Effector CD4-positive, alpha-beta T cell (primary cell): ENCODE measurements at places on chromosomes 2 and 18.

DNA sequence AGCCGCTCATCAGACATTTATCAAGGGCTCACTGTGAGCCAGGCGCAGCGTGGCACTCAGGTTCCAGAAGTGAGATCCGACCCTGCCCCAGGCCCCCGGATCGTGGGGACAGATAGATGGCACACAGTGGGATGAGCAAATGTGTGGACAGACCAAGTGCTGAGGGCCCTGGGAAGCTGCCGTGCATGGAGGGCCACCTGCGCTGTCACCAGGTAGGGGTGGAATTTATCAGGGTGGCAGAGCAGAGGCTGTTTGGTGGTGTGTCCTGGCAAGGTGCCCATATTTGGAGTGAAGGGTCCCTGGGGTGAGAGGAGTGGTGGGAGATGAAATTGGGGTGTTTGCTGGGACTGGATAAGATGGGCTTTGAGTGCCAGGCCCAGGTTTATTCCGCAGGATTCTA is 92.8 kb upstream of the HS6ST1 start:
- DNase-seq = no peak

DNA sequence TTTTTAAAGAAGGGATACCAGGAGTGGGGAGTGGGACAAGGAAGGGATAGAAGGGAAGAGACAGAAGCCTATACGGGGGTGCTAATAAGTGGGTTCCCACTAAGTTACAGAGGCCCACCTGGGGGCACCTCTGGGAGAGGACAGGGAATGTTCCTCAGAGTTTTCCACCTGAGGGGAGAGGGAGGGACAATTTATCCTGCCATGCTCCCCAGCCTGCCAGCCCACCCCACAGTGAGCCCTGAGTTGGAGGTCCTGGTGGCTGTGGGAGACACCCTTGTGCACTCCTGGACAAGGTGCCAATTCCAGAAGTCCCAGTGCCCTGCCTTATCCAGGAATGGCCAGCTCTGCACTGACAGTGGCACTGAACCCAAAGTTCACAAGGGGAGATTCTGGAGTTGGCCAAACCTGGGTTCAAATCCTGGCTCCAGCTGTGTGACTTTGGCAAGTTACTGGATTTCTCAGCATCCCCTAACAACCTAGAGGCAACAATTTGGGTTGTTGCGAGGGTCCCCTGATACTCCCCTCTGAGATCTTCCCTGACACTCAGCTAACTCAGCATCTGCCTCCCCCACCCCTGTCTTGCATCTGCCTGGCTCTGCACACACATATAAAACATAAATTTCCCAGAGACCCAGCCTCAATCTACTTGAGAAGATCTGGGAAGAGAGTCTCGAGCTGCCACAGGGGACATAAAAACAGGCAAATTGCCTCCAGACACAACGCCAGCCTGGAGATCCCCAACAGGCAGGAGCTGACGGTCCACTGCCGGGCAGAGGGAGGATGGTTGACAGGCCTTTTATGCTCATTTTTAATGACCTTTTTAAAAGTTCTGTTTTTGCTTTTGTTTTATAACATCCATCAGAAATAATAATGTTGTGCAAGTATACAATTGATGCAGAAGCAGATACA is 98.7 kb upstream of the ST3GAL5 start:
- no peak for DNase-seq

- no peak for DNase-seq
These were observed 218.4 kb downstream of the ANAPC1 start for GRCh38 chr2:111665551-111666116.

DNA sequence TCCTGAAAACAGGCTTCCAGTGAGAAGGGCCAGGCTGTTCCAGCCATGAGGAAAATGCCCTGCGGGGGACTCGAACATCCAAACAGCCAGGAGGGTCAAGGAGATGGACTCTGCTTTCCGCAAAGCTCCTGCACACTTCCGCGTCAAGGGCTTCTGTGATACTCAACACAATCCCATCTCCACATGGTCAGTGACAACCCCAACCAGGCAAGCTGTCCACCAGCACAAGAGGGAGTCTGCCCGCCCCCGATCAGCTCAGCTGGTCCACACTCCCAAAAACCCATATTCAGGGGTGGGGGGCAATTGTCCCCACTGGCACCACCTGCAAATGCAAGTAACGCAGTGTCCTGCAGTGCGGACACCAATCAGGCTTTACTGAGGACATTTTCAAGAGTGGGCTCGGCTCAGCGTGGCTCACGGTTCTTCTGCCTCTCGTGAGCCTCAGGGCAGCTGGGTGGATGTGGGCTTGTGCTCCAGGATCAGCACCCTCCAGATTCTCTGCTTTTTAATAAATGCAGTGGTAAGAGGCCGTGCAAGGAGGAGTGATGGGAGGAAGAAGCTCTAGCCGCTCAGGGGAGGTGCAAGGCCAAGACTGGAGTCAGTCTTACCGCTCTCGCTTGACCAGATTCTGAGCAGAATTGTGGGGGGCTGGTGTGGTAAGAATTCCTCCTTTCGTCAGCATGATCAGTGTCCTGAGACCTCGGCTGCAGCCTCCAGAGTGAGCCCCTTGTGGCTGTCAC is 19.5 kb upstream of the CIDEA start:
- DNase-seq = no peak

GRCh38 chr2:65437392-65438135 is 5.2 kb upstream of the SPRED2 start:
- no peak for DNase-seq

- DNase-seq = no peak
These were observed 82.9 kb downstream of the CRIM1 start for GRCh38 chr2:36438449-36438977.

- DNase-seq = no peak
These were observed 49.0 kb downstream of the CYTIP start for GRCh38 chr2:157394928-157395327.

DNA sequence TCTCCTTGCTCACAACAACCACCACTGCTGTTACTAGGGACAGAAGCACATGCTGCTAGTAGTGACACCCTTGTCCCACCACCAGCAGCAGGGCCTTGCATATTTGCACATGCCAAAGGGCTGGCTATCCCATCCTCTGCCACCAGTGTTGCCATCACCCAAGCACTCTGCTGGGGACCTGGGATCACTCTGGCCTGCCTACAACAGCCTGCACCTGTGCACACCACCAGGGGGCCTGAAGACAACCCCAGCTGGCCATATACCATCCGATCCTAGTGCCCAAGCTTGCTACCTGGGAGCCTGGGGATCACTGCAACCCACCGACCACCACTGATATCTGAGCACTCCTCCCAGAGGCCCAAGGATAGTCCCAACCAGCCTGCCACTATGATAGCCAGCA is 99.9 kb upstream of the FANCL start:
- no peak for DNase-seq

DNA sequence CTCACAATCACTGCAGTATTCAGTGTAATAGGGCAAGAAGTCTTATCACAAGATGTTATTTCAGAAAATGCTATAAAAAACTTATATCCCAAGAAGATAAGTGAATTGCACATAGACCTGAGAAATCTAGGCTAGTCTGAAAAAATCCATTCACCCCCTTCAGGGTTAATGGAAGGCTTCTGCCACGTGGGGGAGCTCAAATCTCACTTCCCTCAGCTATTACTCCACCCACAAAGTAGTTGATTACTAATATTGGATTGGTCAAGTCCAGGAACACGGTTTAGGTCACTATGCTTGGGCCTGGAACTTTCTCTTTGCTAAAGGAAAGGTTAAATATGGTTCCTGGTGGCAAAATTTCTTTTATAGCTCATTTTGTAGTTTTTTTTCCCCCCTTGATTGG is 51.2 kb upstream of the ADAM23 start:
- DNase-seq = no peak

- DNase-seq = no peak
These were observed 58.7 kb downstream of the SLC40A1 start for GRCh38 chr2:189521699-189522434.

GRCh38 chr2:105437708-105438103 is 38.9 kb upstream of the FHL2 start:
- no peak for DNase-seq

- no peak for DNase-seq
These were observed 156.1 kb downstream of the TPGS2 start for GRCh38 chr18:36672437-36673344.

DNA sequence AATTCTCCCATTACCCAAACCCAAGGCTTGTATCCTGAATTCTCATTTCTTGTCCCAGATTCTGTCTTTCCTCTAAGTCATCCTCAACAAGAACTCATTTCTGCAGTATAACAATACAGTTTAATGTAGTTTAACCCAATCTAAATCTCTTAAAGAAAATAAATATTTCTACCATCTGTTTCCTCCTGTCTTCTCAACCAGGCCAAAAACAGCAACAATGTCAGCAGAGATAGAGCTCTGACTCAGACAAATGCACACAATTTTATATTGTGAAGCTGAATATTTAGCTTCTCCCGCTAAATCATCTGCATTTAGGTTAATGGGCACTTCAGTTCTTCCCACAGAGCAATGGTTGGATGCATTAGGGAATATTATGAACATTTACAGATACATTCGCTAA is 35.7 kb upstream of the KYNU start:
- DNase-seq = no peak

- no peak for DNase-seq
These were observed 102.5 kb downstream of the RIT2 start for GRCh38 chr18:43012951-43013350.

DNA sequence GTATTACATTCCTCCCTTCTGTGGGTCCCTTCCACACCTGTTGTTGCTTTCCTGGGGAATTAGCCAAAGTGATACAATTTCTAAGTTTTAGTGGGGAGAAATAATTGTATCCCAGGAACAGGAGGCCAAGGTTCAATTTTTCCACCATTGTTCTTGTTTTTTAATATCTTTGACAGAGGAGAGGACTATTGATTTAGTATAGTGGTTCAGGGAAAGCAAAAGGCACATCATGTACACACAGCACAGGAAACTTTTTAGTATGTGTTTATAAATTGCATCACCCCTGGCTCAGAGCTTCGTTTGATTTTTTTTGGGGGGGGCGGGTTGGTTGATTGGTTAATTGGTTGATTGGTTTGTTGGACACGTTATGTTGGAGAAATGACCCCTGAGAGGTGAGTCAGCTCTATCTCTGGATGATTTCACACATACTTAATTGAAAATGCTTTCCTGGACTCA is 431.6 kb downstream of the PID1 start:
- DNase-seq = no peak

DNA sequence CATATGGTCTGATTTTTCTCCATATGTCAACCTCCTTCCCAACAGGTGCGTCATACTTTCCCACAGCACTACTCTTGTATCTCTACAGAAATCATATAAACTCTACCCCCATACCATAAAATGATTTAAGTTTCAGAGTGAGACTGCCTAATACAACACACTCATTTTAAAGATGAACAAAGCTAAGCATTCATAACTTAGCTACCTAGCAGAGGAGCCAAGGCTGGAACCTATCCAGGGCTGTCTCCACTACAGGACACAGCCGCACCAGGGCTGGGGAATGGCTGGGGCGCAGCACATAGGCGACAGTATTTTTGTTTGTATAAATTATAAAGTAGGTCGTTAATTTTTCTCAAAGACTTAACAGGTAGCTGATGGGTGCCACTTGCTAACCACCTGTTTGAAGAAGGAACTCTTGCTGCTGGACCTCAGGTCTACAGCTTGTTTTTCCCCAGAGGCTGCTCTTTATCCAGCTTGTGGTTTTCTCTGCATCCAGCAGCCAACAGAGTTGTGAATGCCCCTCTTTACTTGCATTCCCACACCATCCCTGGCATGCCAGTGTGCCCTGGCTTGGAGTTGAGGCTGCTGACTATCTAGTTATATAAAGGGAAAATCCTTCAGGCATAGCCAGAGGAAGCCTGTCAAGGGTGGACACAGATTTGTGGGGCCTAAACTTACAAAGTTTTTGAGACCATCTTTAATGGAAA is 62.0 kb downstream of the HNRNPLL start:
- DNase-seq = no peak

- no peak for DNase-seq
These were observed 69.0 kb upstream of the TAF1B start for GRCh38 chr2:9774266-9774665.

DNA sequence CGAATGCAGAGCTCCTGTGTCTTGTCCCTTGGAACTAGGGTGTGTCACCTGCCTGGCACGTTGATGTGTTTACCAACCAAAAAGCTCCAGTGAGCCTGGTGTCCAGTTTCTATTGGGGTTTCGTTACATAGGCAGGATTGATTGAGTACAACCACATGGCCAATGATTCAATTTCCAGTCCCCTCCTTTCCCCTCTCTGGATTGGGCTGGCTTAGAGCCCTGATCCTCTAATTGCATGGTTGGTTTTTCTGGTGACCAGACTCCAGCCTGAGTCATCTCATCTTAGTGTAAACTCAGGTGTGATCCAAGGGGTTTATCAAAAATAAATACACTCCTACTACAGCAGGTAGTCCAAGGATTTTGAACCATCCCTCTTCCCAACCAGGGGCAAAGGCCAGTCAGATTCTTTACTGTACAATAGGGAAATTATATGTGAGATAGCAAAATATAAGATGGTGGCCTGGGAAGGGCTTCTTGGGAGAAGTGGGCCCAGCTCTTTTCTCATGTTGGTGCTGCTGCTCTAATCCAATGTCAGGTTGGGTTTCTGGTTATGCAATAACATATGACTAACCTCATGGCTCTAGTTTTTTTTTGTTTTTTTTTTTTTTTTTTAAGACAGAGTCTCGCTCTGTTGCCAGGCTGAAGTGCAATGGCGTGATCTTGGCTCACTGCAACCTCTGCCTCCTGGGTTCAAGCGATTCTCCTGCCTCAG is 64.7 kb upstream of the MGAT5 start:
- no peak for DNase-seq

DNA sequence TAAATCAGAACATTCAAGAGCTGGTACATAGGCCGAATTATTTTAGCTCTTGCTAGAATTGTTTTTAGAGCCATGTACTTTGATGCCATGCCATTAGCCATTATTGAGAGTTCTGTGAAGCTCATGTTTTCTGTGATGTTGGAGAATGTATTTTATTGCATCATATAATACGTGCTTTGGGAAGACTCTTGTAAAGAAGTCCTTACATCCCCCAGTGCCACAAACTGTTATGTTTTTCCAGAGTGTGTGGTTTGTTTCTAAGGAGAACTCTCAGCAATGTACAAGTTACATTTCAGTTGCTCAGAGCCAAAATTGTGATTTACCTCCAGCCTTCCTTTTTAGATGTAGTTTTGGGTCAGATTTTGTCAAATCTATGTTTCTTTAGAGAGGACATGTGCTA is 148.6 kb downstream of the HAUS1 start:
- DNase-seq = no peak

DNA sequence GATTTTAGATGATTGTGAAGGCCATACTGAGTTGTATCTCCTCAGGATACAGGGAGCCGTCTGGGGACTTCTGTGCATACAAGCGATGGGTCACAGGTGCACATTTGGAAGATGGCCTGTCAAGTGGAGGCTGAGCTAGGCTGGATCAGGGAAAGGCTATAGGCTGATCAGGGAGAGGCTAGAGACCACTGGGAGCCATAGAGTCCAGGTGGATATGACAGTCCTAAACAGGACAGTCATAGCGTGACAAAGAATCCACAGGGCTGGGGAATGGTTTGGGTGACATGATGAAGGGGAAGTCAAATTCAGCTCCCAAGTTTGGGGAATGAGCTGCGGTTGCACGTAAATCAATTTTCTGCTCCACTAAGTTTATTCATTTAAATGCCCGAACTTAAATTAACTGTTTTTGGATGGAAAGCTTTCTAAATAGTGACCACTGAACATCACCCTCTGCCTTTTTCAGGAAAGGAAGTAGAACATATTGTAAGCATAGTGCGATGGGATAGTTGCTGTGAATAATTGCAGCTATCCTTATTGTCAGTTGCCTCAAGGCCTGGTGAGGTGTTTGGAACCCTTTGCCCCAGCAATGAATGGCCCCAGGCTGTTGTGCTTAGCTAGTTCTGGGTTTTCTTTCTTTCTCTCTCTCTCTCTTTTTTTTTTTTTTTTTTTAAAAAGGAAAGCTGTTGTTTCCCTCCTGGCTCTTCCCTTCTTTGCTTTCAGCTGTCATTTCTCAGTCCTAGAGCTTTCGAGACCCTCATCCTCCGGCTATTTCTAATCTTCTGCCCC is 50.5 kb downstream of the KLHL29 start:
- no peak for DNase-seq
